ENCODE measurements at places on chromosomes 1 and 21. TPM values are rescaled to one million over a fixed set of nuclear protein-coding genes. Genes with fewer than 3 reads are reported as not detected.

GRCh38 chr1:97114842-97115241 lies 393.3 kb downstream of the PTBP2 start:
- H3K27ac ChIP-seq: no peak overlapping the region
- no peak overlapping the region for H3K4me3 ChIP-seq
- no peak for DNase-seq
- H3K36me3 ChIP-seq: peaks cover 18% of the 10 kb centered on the region
- H3K27me3 ChIP-seq: no peaks in the 10 kb centered on the region

DNA sequence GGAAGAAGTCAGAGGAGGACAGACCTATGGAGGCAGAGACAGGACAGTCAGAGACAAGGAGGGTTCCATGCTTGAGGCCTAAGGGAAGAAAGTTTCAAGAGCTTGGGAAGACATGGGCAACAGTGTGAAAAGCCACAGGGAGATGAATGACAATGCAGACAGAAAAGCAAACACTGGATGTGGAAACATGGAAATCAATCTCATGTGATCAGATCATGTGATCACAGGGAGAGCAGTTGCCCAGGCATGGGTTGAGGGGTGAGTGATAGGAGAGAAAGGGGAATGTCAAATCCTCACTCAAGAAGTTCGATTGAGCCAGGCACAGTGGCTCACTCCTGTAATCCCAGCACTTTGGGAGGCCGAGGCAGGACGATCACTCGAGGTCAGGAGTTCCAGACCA lies 17.2 kb downstream of the PTAFR start:
- peaks cover 8% of the 10 kb centered on the region for H3K4me1 ChIP-seq
- H3K4me3 ChIP-seq: no peak overlapping the region
- DNase-seq: peak; percentile 3

DNA sequence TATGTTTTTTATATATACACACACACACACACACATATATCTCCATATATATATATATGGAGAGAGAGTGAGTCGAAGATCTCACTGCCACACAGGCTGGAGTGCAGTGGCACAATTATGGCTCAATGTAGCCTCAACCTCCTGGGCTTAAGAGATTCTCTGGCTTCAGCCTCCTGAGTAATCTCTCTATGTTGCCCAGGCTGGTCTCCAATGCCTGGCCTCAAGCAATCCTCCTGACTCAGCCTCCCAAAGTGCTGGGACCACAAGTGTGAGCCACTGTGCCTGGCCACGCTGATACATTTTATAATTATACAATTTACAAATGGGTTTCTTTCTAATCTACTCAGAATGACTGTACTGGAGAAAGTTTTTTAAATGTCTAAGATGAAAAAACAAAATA lies 664.2 kb downstream of the PTPRC start:
- no peak overlapping the region for H3K4me3 ChIP-seq
- H3K4me1 ChIP-seq: no peaks in the 10 kb centered on the region
- no peaks in the 10 kb centered on the region for H3K27me3 ChIP-seq

The SESN2 gene
- 5.0 TPM for polyA plus RNA-seq

DNA sequence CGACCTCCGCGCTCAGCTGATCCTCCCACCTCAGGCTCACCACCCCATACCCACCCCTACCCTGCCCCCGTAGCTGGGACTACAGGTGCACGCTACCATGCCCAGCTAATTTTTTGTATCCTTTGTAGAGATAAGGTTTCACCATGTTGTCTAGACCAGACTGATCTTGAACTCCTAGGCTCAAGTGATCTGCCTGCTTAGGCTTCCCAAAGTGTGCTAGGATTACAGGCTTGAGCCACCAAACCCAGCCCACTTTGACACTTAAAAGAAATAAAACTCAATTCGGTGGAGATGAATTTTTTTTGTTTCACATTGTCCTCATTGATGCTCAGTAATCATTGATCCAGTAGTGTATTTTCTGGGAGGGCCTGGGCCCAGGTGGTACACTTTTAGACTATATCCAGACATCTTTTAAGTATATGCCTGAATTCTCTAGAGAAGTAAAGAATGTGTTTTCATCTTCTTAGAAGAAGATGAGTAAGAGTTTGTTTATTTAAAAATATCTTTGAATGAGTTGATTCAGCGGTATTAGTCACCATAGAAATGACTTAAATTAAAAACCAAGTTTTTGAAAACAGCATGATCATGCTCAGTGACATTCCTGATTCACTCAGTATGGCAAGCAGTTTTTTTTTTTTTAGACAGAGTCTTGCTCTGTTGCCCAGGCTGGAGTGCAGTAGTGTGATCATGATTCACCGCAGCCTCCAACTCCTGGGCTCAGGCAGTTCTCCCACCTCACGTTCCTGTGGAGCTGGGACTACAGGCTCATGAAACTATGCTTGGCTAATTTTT lies 57.8 kb downstream of the EPB41 start:
- DNase-seq: no peak
- H3K36me3 ChIP-seq: no peaks in the 10 kb centered on the region

DNA sequence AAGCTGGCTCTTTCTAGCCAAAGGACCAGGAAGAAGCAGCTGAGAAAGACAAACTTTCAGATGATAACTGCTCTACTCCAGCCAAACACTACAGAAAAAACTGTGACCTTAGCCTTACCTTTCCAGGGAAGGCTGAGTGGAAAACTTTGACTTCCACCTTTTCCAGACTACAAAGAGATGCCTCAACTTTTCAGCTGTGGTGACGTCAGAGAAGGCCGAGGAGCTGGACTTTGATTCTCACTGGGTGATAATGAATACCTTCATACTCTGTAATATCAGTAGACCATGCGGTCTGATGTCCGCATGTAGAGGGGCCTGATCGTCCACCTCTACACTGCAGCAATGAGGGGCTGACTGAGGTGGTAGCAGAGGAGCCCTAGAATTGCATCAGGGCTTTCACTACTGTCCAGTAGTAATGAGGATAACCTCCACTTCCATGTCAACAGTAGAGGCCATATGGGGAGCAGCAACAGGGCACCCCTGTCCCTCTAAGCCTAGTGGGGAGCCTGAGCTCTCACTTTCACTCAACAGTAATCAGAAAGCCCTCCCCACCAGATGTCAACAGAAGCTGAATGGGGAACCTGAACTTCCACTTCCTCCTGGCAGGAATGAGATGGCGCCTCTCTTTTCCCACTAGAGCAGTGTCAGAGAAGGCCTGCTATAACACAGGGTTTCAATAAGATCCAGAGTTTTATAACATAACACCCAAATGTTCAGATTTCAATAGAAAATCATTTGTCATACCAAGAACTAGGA lies 28.4 kb upstream of the PADI1 start:
- H3K27ac ChIP-seq: no peak overlapping the region

The WNT3A gene
- not detected for polyA plus RNA-seq

The ACKR1 gene
- polyA plus RNA-seq: 68.3 TPM

- H3K27me3 ChIP-seq: no peaks in the 10 kb centered on the region
- peak overlapping the region; percentile 82 for H3K27ac ChIP-seq
- DNase-seq: peak; percentile 92
- H3K36me3 ChIP-seq: no peaks in the 10 kb centered on the region
These were observed 5.2 kb downstream of the H6PD start for GRCh38 chr1:9239622-9240401.

DNA sequence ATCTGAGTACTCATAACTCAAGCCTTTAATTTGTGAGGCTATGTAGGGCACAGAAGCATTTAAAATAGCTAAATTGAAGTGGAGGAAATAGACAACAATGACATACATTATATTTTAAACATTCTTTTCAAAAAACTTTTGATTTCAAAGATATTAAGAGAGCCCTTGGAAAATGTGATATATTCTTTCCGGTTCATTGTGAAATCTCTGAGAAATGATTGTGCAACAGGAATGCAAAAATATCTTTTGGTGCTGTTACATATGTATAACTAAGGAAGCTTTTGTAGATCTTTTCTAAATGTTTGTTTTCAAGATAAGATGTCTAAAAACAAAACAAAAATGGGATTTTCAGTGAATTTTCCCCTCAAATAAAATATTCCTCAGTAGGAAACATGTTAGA lies 185.2 kb downstream of the LEPR start:
- no peaks in the 10 kb centered on the region for H3K27me3 ChIP-seq
- no peaks in the 10 kb centered on the region for H3K36me3 ChIP-seq
- no peak overlapping the region for H3K27ac ChIP-seq
- no peaks in the 10 kb centered on the region for H3K4me1 ChIP-seq

The FNDC10 gene
- 3.4 TPM for polyA plus RNA-seq

DNA sequence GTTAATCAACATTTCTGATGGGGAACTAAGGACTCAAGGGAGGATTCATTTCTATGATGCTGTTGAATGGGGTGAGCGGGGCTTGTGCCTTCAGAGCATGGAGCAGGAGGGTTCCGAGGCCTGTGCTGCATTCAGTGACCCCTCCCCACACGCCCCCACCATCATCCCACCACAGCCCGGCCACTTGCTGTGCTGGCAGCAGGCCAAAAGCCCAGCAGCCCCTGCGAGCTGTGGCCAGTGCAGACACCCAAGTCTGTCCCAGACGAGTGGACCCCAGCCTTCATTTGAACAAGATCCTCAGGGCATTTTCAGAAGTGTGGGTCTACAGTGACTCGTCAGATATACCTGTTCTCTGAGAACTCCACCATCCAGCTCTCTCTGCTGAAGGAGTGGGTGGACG lies 242.0 kb downstream of the GRIK3 start:
- peaks cover 64% of the 10 kb centered on the region for H3K27me3 ChIP-seq
- no peak for DNase-seq
- no peak overlapping the region for H3K27ac ChIP-seq
- H3K36me3 ChIP-seq: no peaks in the 10 kb centered on the region

- no peak overlapping the region for H3K4me3 ChIP-seq
- H3K27ac ChIP-seq: no peak overlapping the region
- H3K36me3 ChIP-seq: no peaks in the 10 kb centered on the region
- no peak for DNase-seq
- peaks cover 4% of the 10 kb centered on the region for H3K4me1 ChIP-seq
- H3K27me3 ChIP-seq: no peaks in the 10 kb centered on the region
These were observed 35.7 kb upstream of the ARHGAP29 start for GRCh38 chr1:94273111-94273510.

GRCh38 chr1:113118266-113118665 lies 45.3 kb downstream of the LRIG2 start:
- H3K27me3 ChIP-seq: no peaks in the 10 kb centered on the region
- no peak overlapping the region for H3K27ac ChIP-seq
- H3K4me3 ChIP-seq: no peak overlapping the region
- H3K36me3 ChIP-seq: peaks cover 97% of the 10 kb centered on the region

DNA sequence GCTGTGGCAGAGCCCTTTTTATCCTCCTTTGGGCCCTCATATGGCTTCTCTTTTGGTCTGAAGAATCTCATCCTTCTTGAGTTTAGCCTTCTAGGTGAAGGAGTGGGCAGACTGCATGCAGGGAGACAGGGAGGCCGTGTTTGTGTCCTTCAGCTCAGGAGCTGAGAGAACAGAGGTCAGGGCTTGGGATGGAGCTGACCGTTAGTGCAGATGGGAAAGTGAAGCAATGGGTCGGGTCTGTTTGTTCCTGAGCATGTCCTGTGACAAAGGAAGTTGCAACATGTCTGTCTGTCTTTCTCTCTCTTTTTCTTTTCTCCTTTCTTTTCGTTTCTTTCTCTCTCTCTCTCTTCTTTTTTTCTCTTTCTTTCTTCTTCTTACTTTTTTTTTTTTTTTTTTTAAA lies 14.9 kb downstream of the MAPKAPK2 start:
- no peaks in the 10 kb centered on the region for H3K27me3 ChIP-seq
- no peak for DNase-seq
- peak overlapping the region; percentile 82 for H3K27ac ChIP-seq
- H3K36me3 ChIP-seq: no peaks in the 10 kb centered on the region
- peaks cover 43% of the 10 kb centered on the region for H3K4me1 ChIP-seq
- H3K4me3 ChIP-seq: no peak overlapping the region

The SPATA6 gene
- 2.2 TPM for polyA plus RNA-seq
